ENCODE measurements at places on chromosomes 5 and 9.

DNA sequence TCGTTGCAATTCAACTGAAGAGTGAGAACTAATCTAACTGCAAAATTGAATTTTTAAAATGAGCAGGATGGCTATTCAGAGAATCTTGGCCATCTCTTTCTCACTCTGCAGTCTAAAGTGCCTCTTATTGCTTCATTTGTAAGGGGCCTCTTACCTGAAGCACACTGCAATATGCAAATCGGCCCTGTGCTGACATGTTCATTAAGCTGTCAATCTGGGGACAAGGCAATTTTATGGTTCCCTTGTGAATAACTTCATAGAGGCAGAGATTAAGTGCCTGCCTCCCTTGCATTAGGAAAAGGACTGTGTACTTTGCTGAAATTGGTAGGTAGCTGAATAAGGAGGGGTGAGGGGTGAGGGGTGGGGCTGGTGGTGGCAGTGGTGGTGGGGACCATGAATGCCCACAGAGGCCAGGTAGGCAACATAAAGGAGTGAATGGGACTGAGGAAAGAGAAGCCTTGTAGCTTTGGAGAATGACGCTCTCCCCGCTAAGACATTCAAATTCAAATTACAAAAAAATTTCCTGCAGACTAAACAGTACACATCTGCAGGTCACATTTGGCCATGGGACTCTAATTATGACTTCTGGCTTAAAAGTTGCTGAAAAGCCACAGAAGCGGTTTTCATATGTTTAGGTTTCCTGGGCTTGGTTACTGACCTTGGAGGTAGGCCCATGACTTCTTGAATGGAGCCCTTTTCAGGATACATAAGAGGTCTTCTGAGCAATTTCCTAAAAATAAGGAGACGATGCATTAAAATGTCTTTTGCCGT, 25.0 kb downstream of the TNFSF8 start:
- no peak for DNase-seq

DNA sequence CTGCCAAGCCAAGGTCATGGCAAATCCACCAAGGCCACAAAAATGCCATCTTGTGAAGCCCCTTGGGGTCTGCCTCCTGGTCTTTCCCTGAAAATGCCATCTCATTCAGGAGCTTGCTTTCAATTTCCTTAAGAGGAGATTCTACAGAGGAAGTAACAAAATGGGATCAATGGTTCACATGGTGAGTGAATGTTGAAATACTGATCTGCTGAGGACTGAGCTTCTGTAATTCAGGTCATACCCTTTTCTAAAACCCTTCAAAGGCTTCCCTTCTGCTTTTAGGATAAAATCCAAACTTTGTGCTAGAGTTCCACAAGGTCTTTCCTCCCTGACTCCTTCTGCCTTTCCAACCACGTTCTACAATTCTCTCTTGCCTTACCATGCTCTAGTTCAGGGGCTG, 24.7 kb upstream of the NR3C1 start:
- no peak for DNase-seq

- DNase-seq: no peak
Measured at GRCh38 chr9:265209-265870, 50.7 kb downstream of the DOCK8 start.

DNA sequence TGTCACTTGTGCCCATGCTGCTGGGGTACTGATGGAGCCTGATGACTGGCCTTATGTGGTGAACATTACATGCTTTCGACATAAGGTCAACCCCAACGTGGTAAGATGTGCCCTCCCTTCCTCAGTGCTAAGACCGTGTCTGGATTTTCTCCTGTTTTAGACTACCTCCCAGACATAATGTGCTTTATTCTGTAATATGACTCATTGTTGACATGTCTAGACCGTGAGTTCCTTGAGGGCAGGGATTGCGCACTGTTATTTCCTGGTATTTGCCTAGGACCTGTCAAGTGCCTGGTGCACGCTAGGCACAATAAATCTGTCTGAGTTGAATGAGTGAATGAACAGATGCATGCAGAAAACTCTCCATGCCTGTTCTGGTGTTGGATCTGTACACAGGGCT, 346.0 kb downstream of the KDM4C start:
- DNase-seq: no peak

DNA sequence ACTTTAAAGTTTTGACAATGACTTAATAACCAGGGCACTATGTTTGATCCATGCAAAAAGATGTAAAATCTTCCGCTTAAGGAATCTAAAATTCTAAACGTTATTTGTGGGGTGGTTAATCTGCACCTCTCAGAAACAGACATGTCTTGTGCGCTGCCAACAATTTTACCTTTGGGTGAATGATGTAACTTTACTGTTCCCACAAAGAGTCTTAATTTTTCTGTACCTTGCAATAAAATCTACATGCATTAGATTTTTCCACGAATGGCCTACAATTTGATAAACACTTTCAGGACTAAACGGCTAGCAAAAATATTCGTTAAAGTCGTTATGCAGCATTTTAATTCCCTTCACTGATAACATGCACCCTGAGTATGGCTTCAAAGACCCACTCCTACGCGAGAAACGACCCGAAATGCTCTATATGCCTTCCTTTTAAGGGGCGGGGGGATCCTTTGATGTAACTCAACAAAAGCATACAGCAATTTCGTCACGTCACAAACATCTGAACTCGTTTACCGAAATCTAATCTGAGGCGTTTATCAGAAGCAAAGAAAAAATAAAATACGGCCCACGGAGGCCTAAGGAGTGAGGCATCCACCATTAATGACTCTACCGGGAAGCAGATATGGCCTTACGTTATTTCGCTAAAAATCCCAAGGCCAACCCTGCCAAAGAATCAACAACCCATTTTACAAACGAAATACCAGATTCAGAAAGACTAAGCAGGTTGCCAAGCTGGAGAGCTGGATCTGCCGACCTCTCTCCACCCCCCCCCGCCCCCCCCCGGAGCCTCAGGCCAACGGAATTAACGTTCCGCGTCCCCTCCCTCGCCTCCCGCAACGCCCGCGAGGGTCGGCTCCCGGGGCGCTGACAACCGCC, 621 bp downstream of the AK6 start:
- DNase-seq: no peak

GRCh38 chr5:127910307-127910956, 173.1 kb upstream of the SLC12A2 start:
- DNase-seq: no peak

GRCh38 chr9:136829412-136829811, 12.9 kb upstream of the AJM1 start:
- DNase-seq: no peak

DNA sequence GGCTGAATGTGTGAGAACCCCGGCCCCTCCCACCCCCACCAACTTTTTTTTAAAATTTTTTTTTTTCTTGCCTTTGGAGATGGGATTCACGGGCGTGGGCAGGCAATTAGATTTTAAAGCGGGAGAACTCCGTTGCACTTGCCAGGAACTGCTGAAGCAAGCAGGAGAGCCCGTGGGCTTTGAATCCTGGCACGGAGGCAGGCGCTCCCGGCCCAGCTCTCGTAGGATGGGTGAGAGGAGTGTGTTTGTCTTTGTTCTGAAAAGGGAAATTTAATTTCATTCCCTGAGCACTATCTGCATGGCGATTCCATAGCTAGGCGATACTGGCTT, 54.3 kb upstream of the BOD1 start:
- no peak for DNase-seq

GRCh38 chr5:132428484-132429462, 59.3 kb downstream of the SLC22A5 start:
- no peak for DNase-seq

DNA sequence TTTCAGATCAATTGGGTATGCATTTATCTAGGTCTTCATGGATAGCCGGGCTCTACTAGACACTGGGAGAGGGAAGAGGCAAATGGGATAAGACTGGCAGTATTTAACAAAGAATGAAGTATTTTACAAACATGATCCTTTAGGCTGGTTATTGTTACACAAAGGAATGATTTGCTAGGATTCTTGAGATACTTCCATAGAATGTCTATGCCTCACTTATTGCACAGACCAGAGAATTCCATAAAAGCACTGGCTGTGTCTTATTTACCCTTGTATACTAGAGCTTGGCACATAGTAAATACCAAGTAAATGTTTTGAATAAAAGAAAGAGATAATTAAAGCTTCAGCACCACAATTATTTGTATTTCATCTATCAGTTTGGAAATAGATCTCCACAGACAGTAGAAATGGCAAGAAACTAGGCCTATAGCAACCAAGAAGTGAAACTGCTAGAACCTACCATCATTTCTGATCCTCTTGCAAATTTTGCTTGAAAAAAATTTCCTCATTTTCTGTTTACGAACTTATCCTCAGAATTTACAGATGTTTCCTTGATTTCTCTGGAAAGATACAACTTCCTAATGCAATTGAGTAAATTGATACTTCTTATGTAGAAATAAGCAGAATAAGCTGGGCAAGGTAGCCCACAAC, 3.8 kb downstream of the PDCD1LG2 start:
- no peak for DNase-seq

DNA sequence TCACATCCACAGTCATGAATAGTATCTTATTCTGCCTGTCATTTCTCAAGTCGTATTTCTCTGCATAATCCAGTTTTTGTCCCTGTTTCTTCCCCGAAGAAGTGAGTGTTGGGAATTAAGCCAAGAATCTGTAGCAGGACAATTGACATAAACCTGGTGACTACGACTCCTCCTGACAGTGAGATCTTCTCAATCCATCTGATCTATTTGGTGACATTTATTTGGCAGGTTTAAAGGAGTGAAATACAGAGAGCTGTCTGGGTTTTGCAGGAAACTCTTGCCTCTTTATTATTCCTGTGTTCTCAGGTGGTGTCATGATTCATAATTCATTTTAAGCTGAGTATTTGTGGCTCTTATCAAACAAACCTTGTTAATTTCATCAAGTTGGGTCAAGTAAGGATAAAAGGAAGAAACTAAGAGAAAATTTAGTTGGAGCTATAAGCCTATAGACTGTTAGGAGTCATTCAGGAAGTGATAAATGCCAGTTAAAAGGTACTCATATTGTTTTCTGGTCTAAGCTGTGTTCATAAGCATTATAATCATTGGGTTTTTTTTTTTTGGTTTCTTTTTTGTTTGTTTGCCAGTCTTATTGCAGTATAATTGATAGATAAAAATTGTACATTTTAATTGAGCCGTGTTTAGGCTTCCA, 95.9 kb upstream of the PCSK1 start:
- DNase-seq: no peak

GRCh38 chr5:57768745-57769144, 286.1 kb upstream of the ACTBL2 start:
- DNase-seq: no peak

GRCh38 chr5:173741729-173742431, 125.4 kb upstream of the BOD1 start:
- no peak for DNase-seq

- DNase-seq: no peak
Measured at GRCh38 chr5:113187906-113188305, 211.3 kb downstream of the DCP2 start.

- no peak for DNase-seq
Measured at GRCh38 chr9:73091909-73092308, 59.8 kb upstream of the ANXA1 start.

GRCh38 chr5:83277154-83277553, 194.4 kb upstream of the VCAN start:
- DNase-seq: no peak
